ENCODE measurements at places on chromosomes 2 and 18. TPM values are rescaled to one million over a fixed set of nuclear protein-coding genes. Genes with fewer than 3 reads are reported as not detected.
A peak's percentile ranks its signal among the peaks of the same experiment; 100 is the strongest.

Gene CPLX4
- total RNA-seq, result not detected

- H3K4me3 ChIP-seq, result no peak overlapping the region
- no peaks in the 10 kb centered on the region for H3K36me3 ChIP-seq
- no peak for DNase-seq
- no peaks in the 10 kb centered on the region for H3K27me3 ChIP-seq
- no peaks in the 10 kb centered on the region for H3K4me1 ChIP-seq
Measured at GRCh38 chr2:186862869-186863709, 14.1 kb upstream of the ZSWIM2 start.

- peaks cover 6% of the 10 kb centered on the region for H3K4me1 ChIP-seq
- no peak overlapping the region for H3K4me3 ChIP-seq
- H3K27ac ChIP-seq, result no peak overlapping the region
- no peaks in the 10 kb centered on the region for H3K36me3 ChIP-seq
- DNase-seq, result no peak
- no peaks in the 10 kb centered on the region for H3K27me3 ChIP-seq
Measured at GRCh38 chr18:77115192-77115953, 17.2 kb downstream of the MBP start.

DNA sequence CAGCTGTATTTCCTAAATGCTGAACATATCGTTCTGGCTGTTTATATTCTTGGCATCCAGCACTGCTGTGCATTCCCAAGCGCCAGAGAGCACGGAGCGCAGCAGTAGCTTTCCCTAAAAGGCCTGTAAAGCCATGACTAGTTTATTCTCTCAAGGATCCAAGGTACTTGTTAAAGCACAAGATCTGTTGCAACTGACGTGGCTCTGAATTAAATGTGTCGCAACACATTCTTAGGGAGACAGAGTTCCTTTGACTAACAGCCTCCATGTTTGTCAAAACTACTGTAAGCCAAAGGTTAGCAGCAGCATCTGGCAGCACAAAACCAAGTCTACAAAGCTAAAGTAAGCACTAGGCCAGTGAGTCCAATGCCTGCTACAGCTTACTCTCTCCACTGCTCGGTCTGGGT is 188.6 kb upstream of the FN1 start:
- H3K4me1 ChIP-seq, result peaks cover 6% of the 10 kb centered on the region
- H3K27ac ChIP-seq, result peak overlapping the region; percentile 27
- no peak for DNase-seq

DNA sequence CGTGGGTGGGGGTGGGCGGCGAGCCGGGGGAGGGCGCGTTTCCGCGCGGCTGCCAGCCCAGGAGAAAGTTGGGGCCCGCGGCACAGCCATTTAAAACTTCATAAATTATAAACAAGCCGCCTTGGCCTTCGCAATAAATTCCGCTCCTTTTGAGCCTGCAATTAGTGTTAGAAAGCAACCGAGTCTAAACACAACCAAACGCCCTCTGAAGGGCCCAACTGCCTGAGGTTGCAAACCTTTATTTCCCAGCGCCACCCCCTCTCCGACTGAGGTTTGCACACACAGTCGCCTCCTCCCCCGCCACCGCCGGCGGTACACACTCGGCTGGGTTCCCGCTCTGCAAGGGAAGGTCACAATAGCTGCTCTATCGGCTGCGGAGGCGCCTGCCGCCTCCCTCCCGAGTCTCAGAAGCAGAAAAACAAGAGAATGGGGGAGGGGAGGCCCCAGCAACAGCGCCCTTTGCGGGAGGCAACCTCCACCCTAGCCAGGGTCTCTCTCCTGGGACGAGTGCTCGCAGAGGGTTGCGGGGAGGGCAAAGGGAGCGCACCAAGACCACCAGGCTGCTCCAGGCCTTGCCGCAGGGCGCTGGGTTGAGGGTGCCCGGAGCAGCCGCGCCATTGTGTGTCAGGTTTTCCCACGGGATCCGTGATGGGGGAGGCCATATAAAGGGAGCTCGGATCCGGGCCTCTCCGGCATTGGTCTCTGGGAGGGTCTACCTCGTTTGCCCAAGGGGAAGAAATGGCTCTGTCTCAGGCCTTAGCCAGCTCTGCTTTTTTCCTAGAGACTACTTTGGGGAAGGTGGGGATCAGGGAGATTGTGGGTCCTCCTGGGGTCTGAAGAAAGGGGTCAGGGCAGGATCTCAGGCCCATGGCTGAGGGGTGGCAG is 13.4 kb upstream of the HOXD1 start:
- peak overlapping the region; percentile 84 for H3K4me3 ChIP-seq
- H3K27me3 ChIP-seq, result peaks cover 100% of the 10 kb centered on the region
- H3K4me1 ChIP-seq, result peaks cover 37% of the 10 kb centered on the region
- DNase-seq, result no peak
- no peaks in the 10 kb centered on the region for H3K36me3 ChIP-seq

DNA sequence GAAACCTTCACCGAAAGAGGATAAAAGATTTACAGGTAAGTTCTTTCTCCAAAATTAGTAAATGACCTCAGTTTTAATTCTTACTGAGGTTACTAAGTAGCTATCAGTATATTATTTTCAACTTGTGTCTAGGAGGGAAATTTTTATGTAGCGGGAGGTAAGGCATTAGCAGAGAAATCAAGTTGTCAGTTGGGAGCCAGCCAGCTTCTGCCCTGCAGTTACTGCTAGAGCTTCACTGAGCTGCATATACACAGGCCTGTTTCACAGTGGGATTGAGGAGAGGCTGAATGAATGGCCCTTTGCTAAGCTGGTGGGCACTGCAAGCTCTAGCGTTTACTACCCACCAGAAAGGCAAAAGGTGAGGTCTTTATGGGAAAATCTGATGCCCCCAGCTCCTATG is 105.7 kb downstream of the ACAA2 start:
- no peak for DNase-seq
- no peak overlapping the region for H3K27ac ChIP-seq
- no peaks in the 10 kb centered on the region for H3K4me1 ChIP-seq
- H3K27me3 ChIP-seq, result no peaks in the 10 kb centered on the region
- H3K36me3 ChIP-seq, result no peaks in the 10 kb centered on the region
- no peak overlapping the region for H3K4me3 ChIP-seq

DNA sequence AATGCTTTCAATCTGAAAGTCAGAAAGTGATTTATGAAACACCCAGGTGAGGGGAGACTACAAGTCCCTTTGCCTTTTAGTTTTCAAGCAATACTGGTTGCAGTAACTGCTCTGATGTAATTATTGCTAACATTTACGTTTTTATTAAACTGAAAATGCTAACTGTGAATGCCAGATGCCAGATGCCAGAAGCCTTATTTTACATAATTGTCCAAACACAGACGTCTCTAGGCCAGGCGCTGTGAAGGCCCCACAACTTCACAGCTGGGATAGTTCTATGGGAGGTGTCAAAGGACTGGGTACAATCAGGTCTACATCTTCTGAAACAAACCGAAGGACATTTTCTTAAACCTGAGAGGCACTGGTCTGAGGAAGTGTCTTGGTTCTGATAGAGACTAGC is 27.5 kb upstream of the MSGN1 start:
- H3K27me3 ChIP-seq, result no peaks in the 10 kb centered on the region
- DNase-seq, result no peak
- no peak overlapping the region for H3K27ac ChIP-seq
- H3K4me3 ChIP-seq, result no peak overlapping the region
- H3K4me1 ChIP-seq, result peaks cover 5% of the 10 kb centered on the region

All from neural crest cell (in vitro differentiated cells).